ENCODE measurements at places on chromosomes 6 and 20.

GRCh38 chr6:34223381-34223955 lies 13.2 kb upstream of the HMGA1 start:
- no peak for DNase-seq

DNA sequence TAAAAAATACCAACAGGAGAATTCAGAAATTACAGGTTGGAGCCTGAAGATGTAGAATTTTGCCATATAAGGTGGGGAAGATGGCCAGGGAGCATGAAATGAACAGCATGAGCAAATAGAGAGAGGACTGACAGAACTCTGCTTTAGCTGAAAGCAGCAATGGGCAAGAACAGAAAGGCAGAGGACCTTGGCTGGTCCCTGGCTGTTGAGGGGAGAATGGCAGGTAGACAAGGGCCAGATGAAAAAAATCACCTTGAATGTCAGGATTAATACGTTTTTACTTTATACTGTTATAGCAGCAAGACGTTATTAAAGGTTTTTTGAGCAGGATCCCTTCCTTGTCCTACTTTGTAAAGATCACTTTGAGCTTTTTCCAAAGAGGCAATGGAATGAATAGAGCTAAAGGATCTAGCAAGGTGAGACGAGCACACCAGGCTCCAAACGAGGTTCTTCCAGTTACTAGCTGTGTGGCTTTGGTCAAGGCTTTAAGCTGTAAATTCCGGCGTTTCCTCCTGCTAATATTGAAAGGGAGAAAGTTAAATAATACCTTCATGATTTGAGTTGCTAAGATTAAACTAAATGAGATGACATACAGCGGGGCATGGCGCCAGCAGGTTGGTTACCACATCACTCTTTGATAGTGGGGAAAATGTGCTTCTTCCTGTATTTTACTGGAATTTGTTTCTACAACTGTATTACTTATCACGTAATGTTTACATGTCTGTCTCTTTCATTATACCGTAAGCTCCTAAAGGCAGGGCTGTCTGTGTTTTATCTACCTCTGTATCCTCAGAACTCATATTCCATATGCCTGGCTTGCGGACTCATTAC lies 776 bp downstream of the PPIL1 start:
- no peak for DNase-seq

DNA sequence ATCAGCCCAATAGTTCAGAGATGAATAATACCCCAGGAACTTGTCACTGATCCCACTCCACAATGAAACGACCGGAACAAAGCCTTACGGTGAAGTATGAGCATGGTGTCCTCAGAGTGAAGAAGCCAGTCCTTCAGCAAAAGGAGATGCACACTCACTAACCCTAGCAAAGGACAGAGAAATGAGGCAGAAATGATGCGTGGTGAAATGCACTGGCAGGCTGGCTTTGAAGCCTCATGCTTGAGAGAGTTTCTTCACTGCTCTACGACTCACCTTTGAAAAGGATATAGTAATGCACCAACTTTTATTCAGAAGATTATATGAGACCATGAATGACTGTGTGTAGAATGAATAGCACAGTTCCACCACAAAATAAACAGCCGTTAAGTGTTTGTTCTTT lies 74.8 kb downstream of the PHACTR1 start:
- DNase-seq = no peak

- no peak for DNase-seq
Measured at GRCh38 chr6:99850841-99851240, 143.2 kb downstream of the MCHR2 start.

- DNase-seq = no peak
Measured at GRCh38 chr6:72081871-72082270, 195.5 kb downstream of the RIMS1 start.

DNA sequence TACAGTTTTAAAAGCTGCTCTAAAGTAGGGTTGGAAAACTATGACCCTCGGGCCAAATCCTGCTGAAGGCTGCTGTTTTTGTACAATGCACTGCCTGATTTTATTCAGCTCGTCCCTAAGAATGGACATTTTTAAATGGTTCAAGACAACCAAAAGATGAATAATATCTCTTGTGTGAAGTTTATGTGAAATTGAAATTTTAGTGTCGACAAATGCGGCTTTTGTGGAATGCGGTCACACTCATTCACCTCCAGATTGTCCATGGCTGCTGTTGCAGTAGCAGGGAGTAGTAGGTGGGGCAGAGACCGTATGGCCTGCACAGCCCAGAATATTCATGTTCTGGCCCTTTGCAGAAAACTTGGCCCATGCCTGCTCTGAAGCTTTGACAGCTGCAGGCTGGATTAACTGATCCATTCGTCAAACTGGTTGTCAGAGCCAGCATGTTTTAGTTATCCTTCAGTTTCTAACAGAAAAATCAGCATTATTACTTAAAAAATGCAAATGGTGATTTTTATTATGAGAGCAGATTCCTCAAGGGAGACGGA lies 91.6 kb downstream of the PSMG4 start:
- no peak for DNase-seq

- no peak for DNase-seq
Measured at GRCh38 chr20:63161176-63161651, 54.7 kb downstream of the YTHDF1 start.

DNA sequence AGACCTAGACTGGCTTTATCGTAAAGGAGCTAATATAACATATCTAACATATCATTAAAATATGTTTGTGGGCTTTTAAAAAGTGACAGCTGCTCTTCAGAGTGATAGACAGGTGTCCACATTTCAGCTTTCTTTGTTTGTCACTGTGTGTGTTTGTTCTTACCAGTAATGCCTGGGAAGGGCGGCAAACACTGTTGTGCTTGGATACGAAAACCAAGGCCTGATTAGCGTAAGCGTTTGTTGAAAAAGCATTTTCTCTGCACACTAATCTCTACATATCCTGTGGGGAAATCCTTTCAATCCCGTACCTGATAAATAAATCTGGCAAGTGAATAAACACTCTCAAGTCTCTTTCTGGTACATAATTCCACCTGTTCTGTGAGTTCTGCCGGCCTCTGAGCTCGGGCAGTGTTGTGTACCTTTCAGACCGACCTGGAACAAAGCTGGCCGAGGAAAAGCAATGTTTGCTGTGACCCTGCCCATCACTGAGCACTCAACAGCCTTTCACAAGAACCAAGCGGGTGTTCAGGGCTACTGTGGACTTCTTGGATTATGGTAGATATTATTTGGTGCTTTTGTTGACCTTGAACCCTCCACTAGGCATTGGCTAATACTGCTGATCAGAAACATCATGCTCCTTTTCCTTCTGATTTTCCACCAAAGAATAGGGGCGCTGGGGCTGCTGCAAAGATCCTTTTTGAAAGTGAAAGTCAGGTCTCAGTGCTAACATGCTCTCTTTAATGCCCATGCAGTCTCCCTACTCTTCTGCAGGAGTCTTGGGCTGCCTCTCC lies 100.4 kb downstream of the CD83 start:
- no peak for DNase-seq

DNA sequence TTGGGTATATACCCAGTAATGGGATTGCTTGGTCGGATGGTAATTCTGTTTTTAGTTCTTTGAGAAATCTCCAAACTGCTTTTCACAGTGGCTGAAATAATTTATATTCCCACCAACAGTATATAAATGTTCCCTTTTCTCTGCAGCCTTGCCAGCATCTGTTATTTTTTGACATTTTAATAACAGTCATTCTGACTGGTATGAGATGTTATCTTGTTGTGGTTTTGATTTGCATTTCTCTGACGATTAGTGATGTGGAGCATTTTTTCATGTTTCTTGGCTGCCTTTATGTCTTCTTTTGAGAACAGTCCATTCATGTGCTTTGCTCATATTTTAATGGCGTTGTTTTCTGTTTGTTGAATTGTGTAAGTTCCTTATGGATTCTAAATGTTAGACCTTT lies 641.6 kb downstream of the HACE1 start:
- no peak for DNase-seq

- DNase-seq = no peak
Measured at GRCh38 chr6:87832025-87832825, 130.2 kb upstream of the AKIRIN2 start.

GRCh38 chr6:64258302-64258701 lies 622.7 kb downstream of the PHF3 start:
- no peak for DNase-seq

Data from C1 segment of cervical spinal cord (tissue), 14 donors.